Stimulated activated CD4-positive, alpha-beta T cell treated with anti-CD3 and anti-CD28 coated beads, Interleukin-1b, Interleukin-23, amount 100 ng/mL, for 48 hours (primary cell): ENCODE measurements at places on chromosomes 12 and 14.

DNA sequence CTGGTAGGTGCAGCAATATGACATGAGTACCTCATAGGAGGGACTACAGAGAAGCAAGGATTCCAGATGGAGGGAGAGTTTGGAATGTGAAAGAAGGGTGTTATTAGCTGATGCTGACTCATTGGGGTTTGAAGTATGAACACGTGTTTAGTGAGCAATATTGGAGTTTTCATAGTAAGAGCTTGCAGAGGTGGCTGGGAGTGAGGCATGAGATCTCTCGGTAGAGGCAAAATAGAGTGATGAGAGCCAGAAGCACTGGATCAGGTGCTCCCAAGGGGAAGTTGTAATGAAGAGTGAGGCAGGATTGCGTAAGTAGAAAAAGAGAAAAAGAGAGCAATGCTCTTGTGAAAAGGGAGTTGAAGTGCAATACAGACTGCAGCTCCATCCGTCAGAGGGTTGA lies 42.1 kb downstream of the MGST1 start:
- no peak for DNase-seq

GRCh38 chr14:59055439-59056045 lies 132.9 kb upstream of the DAAM1 start:
- no peak for DNase-seq

DNA sequence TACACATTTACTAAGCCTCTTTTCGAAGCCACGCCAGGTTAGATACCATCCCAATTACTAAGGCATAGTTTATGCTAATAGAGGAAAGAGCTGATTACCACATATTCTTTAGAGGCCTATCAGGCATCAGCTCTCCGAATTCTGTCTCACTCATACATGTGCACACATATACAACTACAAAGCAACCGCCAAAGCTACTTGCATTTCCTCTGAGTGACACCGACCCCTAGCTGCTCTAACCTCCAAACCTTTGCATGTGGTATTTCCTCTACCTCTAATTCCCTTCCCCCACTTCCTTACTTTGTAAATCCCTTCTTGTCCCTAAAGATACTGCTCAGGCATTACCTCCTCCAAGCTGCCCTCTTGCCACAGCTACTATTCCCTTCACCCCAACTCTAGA lies 107.2 kb downstream of the DUSP6 start:
- DNase-seq, result peak; percentile 28

DNA sequence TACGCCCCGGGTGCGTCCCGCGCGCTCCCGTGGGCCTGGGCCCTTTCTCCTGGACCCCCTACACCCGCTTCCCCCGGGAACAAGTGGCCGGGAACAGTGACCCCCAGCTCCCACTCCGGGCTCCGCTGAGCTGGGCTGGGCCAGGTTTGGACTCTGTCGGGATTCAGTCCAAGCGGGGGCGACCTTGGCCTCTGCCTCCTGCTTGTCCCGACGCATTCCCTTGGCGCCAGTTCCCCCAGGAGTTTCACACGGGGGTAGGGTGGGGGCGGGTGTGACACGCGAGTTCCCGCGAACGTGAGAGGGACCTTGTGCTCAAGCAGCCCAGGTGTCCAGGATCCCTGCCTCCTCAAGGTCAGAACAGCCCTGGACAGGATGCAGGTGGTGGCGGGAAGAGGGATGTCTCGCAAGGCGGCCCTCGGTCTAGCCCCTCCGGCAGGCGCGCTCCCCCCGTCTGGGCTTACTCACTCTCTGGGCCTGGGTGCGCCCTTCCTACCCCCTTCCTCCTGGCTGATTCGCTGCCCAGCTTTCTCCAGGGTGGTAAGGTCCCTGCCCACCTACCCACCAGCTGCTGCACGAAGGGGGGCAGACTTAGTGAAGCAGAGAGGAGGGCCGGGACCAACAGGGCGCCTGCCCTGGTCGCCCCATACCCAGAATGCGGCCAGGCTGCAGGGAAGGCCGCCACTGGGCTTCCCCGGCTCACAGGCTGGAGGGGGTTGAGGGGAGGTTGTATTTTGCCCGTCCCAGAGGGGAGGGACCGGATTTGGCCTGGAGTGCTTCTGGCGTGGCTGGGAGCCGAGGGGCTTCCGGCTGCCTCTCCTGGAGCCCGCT lies 862 bp downstream of the CRIP2 start:
- no peak for DNase-seq

- DNase-seq, result no peak
Measured at GRCh38 chr14:51206462-51206861, 33.6 kb upstream of the TMX1 start.

- DNase-seq, result no peak
Measured at GRCh38 chr12:119842380-119842779, 34.7 kb downstream of the CIT start.

DNA sequence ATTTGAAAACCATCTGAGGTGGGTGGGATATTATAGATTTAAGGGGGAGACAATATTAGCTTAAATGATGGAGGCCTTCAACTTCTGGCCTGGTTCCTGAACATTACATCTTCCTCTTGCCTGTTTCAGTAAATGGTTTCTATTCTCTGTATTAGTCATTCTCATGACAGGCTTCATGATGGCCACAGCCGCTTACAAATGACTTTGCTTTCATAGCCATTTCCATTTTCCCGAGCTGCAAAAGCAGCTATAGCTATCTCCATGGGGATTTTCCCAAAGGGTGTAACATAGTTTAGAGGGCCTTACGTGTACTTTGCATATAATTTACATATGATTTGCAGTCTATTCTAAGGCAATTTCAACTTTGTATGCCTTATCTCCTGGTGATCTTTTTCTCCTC lies 121.8 kb downstream of the NRXN3 start:
- no peak for DNase-seq
